EL (cell line): ENCODE measurements at places on chromosomes 16 and 17.

DNA sequence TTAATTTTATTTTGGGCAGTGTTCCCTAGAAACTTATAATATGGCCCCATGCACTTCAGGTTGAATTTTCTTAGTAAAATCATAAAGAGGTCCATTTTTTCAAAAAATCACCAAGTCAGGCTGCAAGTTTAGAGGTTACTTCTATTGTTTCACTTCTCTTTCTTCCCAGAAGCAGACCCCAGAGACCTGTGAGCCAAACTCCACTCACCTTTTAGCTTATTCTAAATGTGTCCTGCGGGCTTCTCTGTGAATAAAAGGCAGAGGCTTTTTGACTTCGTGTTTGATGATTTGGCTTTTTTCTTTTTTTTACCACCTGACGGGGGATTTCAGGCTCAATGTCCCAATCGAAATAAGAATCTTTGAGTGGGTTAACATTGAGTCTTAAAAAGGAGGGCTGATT is 7.4 kb downstream of the PRKCB start:
- DNase-seq: no peak

GRCh38 chr16:4214215-4214621 is 27.7 kb downstream of the SRL start:
- peak; percentile 91 for DNase-seq

DNA sequence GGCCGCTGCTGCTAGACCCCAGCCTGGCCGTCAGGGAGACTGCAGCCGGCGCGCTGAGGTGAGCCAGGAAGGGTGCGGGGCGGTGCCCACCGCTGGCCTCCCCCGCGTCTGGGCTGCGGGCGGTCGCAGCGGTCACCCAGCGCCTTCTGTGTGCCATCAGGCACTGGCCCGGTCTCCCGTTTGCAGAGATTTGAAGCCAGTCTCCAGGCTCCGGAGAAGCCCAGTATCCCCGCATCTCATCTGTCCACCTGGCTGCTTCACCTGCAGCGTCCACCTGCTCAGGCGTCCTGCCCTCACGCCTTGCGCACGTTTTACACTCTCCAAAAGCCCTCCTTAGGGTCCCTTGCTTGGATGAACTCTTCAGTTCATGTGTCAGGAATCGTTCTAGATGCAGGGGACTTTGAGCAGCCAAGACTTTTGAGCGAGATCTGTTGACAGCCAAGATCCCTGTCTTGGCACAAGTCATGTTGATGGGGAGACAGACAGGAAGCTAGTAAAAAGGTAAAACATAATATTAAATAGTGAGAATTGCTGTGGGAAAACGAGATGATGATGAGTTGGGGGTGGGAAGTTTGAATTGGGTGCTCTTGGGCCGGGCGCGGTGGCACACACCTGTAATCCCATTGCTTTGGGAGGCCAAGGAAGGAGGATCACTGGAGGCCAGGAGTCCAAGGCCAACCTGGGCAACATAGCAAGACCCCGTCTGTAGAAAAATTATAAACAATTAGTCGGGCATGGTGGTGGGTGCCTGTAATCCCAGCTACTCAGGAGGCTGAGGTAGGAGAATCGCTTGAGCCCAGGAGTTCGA is 916 bp downstream of the HEATR3 start:
- DNase-seq: no peak

GRCh38 chr17:2183346-2183745 is 120.2 kb downstream of the SMG6 start:
- DNase-seq: no peak

- DNase-seq: no peak
Observed at GRCh38 chr16:912322-912683, 58.5 kb downstream of the LMF1 start.

- DNase-seq: no peak
Observed at GRCh38 chr16:30903002-30903401, 6.6 kb downstream of the CTF1 start.

DNA sequence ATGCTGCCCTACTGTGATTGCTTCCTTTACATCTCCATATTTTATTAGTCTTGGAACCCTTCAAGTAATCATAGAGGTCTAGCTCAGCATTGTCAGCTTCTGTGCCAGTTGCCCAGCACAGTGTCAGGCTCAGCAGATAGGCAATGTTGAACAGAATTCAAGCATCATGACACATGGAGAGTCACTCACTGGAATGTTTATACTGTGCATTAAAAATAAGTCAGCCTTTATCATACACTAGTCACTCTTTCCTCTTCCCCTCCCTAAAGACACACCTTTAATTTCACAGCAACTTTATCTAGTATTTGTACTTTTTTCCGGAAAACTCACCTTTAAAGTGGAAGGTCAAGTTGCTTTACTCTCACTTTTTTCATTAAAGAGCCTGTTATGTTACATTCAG is 253.8 kb upstream of the CDH11 start:
- DNase-seq: peak; percentile 47

DNA sequence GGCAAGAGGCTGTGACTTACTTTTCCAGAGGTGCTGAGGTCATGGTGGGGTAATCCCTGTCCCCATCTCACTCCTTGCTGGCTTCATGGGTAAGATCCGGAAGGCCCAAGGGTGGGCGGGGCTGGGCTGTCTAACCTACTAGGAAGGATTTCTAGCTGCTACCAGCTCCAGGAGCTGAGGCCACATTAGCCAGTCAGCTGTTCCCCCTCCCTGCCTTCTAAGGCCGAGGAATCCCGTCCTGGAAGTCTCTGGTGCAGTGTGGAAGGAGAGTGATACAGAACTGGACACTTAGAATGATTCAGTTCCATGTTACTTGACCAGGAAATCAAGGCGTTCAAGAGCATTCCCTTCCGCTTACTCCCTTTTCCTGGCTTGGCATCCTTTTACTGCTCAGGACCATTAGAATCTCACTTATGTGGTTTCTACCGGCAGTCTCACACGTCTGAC is 8.9 kb downstream of the GNGT2 start:
- peak; percentile 66 for DNase-seq

DNA sequence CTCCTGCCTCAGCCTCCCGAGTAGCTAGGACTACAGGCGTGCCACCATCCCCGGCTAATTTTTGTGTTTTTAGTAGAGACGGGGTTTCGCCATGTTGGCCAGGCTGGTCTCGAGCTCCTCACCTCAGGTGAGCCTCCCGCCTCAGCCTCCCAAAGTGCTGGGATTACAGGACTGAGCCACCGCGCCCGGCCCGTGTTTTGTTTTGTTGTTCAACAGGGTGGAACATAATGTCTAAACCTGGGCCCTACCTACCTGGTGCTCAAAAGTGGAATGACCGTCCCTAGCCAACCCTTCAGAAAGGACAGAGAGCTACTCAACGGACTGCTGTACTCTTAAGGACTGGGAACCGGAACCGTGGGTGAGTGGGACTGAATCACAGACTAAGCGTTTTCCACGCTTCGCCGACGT is 772 bp upstream of the KIF22 start:
- DNase-seq: no peak

DNA sequence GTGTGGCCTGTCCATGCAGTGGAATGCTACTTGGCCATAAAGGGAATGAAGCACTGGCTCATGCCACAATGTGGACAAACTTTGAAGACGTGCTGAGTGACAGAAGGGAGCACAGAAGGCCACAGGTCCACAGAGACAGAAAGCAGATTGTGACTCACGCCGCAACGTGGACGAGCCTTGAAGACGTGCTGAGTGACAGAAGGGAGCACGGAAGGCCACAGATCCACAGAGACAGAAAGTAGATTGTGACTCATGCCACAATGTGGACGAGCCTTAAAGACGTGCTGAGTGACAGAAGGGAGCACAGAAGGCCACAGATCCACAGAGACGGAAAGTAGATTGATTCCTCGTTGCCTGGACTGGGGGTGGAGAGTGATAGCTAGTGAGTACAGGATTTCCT is 19.2 kb downstream of the ZC3H18 start:
- no peak for DNase-seq

- no peak for DNase-seq
Observed at GRCh38 chr17:10091046-10091445, 107.4 kb downstream of the GAS7 start.

DNA sequence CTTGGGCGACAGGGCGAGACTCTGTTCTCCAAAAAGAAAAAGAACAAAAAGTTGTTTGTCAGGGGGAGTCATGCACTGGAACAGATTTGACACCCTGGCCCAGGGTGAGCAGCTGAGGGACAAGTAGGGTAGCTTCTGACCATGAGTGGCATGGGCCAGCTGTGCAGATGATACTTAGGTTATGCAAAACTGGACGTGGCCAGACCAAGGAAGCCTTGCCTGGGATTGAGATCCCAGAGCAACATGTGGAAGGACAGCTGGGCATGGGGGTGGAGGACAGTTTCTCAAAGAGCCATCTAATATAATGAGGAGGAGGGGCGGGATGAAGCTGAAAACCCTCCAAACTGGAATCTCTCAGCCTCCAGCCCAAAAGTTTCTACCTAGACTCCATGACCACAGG is 19.6 kb upstream of the SLC35B1 start:
- no peak for DNase-seq

GRCh38 chr17:61461586-61461966 is 9.4 kb downstream of the TBX4 start:
- no peak for DNase-seq

DNA sequence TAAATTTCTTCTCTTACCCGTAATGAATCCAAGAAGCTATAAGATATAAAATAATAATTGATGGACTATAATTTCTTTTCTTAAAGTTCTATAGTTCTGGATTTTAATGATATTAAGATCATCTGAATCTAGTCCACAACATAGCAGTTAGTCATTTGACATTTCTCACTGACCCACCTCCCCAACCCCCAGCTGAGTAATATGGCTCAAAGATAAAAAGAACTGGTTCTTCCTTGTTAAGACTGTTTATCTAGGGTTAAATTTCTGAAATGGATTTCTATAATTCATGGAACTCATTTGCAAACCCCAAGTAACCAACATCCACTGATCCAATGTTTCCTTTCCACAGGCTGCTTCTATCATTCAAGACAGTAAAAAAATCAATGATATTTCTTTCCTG is 133.9 kb upstream of the SOX9 start:
- no peak for DNase-seq

DNA sequence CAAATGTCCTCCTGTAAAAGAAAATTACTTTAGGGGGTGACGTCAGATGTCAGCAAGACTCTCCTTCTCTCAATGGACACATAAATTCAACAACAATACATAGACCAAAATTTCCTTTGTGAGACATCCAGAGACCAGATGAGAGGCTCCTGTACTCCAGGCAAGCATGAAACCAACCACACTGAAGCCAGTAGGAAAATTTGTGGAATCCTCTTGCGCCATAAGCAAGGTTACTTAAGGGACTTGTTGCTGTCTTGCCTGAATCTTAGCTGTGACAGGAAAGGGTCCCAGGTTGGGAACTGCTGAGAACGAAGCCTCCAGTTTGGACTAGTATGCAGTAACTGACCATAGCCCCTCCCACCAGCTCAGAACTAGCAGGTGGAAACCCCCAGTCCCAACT is 56.0 kb downstream of the CEP112 start:
- no peak for DNase-seq

GRCh38 chr16:4583906-4584305 is 27.8 kb downstream of the C16orf96 start:
- DNase-seq: no peak

DNA sequence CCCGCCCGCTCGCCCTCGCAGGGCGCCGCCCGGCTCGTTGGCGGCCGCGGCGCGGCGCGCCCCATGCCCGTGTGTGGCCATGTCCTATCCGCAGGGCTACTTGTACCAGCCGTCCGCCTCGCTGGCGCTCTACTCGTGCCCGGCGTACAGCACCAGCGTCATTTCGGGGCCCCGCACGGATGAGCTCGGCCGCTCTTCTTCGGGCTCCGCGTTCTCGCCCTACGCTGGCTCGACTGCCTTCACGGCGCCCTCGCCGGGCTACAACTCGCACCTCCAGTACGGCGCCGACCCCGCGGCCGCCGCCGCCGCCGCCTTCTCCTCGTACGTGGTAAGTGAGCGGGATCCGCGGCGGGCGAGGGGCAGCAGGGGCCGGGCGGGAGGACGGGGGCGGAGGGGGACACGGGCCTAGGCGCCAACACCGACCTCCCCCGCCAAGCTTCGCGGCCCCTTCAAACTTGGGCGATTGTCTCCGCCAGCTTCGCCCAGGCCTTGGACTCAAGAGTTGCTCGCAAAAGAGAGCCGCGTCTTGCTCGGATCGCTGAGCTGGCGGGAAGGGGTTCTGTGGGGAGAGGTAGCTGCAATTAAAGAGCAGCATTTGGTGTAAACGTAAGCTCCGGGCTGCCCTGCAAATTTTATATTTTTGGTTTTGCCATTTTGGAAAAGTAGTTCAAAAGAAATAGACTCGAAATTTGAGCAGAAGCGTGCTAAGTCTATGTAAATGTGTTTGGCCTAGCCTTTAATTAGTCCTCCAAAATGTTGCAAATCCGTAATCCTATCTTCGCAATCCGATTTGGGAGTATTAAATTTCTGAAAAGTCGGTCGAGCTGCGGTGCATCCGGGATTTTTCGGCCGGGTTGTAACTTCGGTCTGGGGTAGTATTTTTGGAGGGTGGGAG is 702 bp downstream of the IRX5 start:
- DNase-seq: peak; percentile 49

DNA sequence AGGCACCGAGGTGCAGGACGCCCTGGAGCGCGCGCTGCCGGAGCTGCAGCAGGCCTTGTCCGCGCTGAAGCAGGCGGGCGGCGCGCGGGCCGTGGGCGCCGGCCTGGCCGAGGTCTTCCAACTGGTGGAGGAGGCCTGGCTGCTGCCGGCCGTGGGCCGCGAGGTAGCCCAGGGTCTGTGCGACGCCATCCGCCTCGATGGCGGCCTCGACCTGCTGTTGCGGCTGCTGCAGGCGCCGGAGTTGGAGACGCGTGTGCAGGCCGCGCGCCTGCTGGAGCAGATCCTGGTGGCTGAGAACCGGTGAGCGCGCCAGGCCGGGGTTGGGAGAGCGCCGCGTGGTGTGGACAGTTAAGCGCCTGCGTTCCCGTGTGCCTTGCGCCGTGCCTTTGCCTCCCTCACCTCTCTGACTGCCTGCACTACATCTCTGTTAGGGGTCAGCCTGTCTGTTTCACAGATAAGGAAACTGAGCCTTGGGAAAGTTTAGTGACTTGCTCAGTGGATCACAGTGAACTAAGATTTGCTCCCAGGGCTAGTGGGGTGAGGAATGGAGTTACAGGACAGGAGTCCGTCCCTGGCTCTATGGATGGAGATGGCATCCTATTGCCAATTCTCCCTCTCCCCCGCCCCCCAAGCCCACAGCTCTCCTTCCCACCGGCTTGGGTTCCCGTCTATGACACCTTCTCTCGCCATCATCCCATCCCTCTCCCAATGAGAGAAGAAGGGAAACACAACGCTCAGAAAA is 880 bp downstream of the SARM1 start:
- DNase-seq: peak; percentile 46

DNA sequence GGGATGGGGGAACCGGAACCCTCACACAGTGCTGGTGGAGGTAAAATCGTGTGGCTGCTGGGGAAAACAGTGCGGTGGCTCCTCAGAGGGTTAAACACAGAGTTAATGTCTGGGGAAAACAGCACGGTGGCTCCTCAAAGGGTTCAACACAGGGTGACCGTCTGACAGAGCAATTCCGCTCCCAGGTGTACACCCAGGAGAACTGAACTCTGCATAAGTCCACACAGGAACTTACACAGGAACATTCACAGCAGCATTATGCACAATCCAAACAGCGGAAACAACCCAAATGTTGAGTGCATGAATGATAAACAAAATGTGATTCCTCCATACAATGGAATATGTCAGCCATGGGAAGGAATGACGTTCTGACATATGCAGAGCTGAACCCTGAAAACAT is 51.4 kb downstream of the CCDC57 start:
- no peak for DNase-seq

GRCh38 chr17:77924757-77925336 is 33.7 kb upstream of the TNRC6C start:
- no peak for DNase-seq

GRCh38 chr16:79296491-79296890 is 304.0 kb downstream of the MAF start:
- DNase-seq: no peak
